ENCODE measurements at places on chromosomes 6 and 20.

DNA sequence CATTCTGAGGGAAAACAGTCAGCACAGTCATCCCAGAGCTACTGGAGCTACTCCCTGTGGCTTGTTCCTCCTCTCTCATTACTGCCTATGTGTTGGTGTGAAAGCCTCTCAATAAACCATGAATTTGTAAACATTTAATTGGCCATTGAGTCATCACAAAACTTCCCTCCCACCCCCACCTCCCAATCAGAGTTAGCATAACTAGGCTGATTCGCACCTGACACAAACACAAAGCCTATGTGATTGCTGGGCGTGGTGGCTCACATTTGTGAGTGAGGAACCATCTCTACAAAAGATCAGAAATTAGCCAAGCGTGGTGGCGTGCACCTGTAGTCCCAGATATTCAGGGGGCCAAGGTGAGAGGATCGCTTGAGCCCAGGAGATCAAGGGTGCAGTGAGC, 17.1 kb upstream of the SNTA1 start:
- DNase-seq: no peak

DNA sequence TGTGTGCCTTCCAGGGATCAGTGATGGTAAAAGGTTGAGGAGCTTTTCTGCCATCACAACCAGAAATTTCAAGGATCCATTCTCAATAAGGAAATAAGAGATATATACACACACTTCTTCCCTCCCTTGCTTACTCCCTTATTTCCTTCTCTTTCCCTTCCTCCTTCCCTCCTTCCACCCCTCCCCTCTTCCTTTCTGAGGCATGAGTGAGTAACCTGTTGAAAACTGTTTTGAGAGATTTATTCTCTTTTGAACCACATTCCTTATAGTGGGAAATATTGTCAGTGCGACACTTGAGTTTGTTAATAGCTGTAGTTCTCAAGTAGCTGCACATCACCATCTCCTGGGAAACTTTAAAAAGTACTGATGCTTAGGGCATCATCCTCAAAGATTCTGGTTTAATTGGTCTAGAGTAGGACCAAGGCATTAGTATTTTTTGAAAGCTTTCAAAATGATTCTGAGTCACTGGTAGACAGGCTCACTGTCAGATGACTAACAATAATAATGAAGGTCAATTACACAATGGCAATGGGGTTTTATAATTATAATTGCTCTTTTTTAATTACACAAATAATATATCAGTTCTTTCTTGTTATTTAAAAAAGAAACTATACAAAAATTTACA, 109.9 kb downstream of the POPDC3 start:
- no peak for DNase-seq

GRCh38 chr6:80922916-80923455, 816.5 kb downstream of the BCKDHB start:
- DNase-seq: no peak

DNA sequence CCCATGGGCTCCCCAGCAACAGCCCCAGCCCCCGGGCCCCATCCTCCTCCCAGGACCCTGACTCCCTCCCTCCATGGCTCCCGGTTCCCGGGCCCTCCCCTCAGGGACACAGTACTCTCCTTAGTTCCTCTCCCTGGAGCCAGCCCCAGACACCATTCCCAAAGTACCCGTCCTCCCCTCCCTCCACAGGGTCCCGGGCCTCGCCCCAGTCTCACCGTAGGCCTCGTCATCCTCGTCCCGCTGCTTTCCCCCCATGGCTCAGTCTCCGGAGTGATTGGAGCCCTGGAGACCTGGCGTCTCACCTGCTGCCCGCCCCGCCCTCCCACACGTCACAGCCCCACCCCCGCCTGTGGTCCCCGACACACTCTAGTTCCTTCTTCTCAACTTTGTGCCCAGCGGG, at the start of gene SLC44A4:
Gene SLC44A4 (minus strand): TSS at position 272 of the 400 bp plus-strand sequence. CDS start 17 bp downstream, at position 255.
- DNase-seq: no peak

GRCh38 chr20:16194617-16195360, 378.5 kb downstream of the KIF16B start:
- DNase-seq: no peak

DNA sequence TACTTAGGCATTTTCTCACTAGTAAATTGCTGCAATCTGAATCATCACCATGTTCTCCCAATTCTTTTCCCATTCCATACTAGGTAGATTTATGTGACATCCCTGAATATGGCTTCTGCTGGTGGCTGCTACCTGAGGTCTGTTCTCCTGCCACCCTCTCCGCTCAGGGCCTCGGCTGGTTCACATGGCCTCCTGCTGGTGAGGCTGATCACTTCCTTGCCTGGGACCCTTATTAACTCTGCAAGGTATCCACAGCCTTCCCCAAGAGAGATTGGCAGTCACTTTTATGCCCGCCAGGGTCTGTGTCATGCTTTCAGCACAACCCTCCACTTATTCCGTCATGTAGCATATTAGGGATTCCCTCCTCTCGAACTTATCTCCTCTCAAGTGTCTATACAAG, 424.5 kb upstream of the FLRT3 start:
- DNase-seq: peak; percentile 37

DNA sequence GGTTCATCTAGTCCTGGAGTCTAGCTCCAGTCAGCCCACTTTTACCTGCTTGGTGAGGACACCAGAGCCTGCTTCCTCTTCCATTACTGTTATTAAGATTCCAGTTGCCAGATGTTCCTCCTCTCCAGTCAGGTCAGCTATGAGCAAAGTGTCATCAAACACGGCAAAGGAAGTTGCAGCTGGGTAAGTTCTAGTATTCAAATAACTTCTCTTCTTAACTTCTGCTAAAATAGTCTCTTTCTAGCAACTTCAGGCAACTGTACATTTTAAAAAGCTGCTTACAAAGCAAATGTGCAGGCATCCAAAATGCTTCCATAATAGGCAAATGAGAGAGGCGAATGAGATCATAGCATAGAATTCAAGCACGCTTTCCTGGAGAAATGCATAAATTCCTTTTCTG, 18.4 kb upstream of the MRPS18A start:
- DNase-seq: no peak

- no peak for DNase-seq
Measured at GRCh38 chr6:159931846-159932245, 37.0 kb upstream of the IGF2R start.

GRCh38 chr6:45438849-45439406, 61.2 kb upstream of the SUPT3H start:
- DNase-seq: no peak

Measured in Caco-2 (cell line).